Articular chondrocyte of knee joint (primary cell): ENCODE measurements at places on chromosomes 7 and 10. TPM values are rescaled to one million over a fixed set of nuclear protein-coding genes. Genes with fewer than 3 reads are reported as not detected.

SORCS1 gene
- not detected in 2 replicates for total RNA-seq

IQUB gene
- 1.2 and 1.6 TPM in 2 replicates for total RNA-seq

AKR1D1 gene
- not detected in 2 replicates for total RNA-seq

AFAP1L2 gene
- total RNA-seq: 0.13 and 0.32 TPM in 2 replicates

FOXI2 gene
- not detected in 2 replicates for total RNA-seq

MUC3A gene
- not detected in 2 replicates for total RNA-seq

HOXA5 gene
- total RNA-seq: 6.7 and 8.1 TPM in 2 replicates

RPP30 gene
- 41.3 and 46.5 TPM in 2 replicates for total RNA-seq

EPHA1 gene
- not detected in 2 replicates for total RNA-seq

ASAH2 gene
- 0.78 and 0.97 TPM in 2 replicates for total RNA-seq

GIMAP5 gene
- total RNA-seq: not detected in 2 replicates
